ENCODE measurements at places on chromosomes 5 and 9.

GRCh38 chr9:110168486-110168885 is 39.5 kb downstream of the C9orf152 start:
- DNase-seq = no peak

DNA sequence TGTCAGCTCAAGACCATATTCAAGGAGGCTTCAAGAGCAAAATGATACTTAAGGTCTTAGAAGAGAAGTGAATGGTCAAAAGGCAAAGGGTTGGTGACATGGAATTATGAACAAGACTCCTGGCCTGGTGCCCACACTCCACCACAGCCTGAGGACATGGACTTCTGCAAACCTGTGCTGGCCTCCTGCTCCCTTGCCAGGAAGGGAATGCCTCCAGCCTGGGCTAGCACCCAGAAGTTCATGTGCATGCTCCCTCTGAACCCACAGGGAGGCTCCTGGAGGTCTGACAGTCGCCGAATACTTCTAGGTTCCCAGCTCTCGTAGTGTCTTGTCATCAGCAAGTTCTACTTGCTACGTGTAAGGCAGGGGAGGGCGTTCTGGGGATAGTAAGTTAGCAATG is 156.7 kb downstream of the FSTL4 start:
- DNase-seq = no peak

DNA sequence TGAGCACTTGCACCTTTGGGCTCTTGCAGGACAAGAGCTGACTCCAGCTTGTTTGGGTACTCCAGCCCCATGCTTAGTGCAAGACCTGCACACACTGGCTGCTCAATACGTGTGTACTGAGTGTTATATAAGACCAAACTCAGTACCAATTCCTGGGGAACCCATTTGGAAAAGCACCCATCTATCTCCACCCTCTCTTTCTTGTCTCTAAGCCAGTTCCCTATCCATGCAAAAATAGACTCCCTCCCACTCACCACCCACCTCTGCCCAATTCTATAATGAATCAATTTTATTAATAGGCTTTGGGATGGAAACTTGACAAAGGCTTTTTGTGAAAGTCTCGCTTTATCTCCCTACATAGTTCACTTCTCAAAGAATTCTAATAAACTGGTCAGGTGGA is 60.9 kb upstream of the CPLX2 start:
- DNase-seq = no peak

DNA sequence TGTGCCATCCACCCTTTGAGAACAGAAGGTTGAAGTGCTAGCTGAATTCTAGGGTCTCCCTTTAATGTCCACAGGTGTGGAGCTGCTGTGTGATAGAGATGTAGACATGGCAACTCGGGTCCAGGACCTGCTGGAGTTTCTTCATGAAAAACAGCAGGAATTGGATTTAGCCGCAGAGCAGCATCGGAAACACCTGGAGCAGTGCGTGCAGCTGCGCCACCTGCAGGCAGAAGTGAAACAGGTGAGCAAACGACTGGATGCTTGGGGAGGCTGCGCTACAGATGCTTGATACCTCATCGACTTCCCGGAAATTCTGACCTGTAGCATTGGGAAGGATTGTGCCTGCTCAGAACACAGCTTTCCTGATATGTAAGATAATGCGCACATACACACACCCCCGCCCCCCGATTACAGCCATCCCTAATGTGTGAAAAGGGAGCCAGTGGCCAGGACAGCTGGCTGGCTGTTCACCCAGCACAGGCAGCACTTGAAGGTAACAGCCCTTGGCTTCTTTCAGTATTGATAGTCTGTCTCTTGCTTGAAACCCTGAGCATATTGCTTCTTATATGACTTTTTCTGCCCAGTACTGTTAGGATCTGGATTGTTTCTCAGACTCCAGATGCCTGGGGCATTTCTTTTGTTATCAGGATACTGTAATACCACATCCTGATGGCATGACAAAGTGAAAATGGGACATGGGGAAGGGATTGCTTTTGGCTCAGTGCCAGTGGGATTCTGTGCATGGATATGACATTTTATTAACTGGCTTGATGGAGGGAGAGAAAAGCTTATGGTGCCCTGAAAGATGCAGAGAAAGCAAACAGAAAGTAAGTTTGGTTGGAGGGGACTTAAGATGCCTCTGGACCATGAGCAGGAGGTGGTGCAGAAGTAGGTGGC is 216.8 kb upstream of the OTULINL start:
- DNase-seq = no peak

DNA sequence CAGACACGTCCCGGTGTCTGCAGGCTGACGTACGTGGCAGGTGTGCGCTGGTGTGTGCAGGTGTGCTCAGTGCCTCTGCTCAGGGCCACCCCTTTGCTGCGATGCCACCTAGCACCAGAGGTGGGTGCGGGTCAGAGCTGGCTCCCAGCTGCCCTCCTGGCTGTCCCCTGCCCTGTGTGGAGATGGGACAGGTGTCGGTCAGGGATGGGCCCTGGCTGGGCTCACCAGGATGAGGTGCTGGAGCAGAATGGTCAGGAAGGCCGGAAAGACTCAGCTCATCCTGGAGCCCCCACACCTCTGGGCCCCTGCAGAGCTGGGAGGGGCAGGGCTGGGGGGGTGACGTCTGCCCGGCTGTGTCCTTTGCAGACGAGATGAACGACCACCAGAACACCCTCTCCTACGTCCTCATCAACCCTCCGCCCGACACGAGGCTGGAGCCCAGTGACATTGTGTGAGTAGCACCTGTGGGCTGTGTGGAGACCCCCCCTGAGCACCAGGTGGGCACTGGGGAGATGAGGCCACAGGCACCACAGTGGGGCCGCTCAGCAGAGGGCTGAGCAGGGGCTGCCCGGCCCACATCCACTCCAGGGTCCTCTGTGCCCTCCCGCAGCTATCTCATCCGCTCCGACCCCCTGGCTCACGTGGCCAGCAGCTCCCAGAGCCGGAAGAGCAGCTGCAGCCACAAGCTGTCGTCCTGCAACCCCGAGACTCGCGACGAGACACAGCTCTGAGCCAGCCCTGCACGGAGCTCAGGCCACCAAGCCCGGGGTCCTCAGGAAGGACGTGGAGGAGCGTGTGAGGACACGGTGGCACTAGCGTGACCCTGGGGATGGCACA is 89.7 kb downstream of the KCNT1 start:
- DNase-seq = no peak

DNA sequence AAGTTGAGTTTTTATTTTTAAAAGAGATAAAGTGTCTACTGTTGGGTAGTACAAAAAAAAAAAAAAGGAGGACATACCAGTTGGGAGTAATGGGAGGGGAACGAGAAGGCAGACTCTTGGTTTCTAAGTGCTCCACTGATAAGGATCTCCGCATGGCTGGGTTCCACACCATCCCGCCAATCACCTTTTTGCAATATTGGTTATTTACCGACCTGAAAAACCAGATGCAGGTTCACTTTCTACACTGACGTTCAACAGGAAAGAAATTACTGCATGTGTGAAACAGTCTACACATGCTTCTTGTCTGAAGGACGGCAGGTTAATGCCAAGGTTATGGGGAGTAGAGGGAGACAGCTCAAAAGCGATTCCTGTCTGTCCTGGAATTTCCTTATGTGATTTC is 75.5 kb downstream of the PTPN3 start:
- DNase-seq = no peak

DNA sequence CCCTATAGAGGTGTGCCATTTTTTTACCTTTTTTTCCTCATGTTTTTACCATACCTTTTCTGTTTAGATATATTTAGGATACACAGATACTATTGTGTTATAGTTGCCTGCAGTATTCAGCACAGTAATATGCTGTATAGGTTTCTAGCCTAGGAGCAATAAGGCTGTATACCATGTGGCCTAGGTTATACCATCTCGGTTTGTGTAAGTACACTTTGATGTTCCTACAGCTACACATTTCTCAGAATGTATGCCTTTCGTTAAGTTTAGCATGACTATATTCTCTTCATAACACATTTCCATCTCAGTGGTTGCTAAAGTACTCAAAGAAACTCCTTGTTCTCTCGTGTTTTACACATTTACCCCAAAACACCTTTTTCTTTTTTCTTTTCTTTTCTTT is 23.0 kb downstream of the UBE2D2 start:
- DNase-seq = no peak

- DNase-seq = no peak
Measured at GRCh38 chr9:99057665-99058625, 47.0 kb upstream of the TGFBR1 start.

- DNase-seq = no peak
Measured at GRCh38 chr5:169811680-169812079, 168.6 kb downstream of the INSYN2B start.

DNA sequence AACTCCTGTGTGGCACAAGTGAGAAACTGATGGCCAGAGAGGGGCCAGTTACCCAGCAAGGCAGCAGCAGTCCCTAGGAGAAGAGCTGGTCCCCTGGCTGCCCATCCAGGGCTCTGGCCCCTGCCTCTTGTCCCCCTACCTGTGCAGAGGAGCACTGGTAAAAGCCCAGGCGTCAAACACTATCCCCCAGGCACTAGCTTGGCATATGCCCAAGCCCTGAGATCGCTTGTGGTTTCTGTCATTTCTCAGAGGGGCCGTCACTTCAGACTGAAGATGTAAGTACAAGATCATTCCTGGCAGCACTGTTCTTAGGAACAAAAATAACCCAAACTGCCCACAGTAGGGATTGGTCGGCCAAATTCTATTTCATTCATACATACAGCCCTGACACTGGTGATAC is 53.9 kb downstream of the COL15A1 start:
- no peak for DNase-seq

GRCh38 chr5:137491121-137491520 is 8.0 kb downstream of the SPOCK1 start:
- DNase-seq = no peak

- no peak for DNase-seq
Measured at GRCh38 chr5:25025831-25026230, 381.1 kb upstream of the CDH10 start.

DNA sequence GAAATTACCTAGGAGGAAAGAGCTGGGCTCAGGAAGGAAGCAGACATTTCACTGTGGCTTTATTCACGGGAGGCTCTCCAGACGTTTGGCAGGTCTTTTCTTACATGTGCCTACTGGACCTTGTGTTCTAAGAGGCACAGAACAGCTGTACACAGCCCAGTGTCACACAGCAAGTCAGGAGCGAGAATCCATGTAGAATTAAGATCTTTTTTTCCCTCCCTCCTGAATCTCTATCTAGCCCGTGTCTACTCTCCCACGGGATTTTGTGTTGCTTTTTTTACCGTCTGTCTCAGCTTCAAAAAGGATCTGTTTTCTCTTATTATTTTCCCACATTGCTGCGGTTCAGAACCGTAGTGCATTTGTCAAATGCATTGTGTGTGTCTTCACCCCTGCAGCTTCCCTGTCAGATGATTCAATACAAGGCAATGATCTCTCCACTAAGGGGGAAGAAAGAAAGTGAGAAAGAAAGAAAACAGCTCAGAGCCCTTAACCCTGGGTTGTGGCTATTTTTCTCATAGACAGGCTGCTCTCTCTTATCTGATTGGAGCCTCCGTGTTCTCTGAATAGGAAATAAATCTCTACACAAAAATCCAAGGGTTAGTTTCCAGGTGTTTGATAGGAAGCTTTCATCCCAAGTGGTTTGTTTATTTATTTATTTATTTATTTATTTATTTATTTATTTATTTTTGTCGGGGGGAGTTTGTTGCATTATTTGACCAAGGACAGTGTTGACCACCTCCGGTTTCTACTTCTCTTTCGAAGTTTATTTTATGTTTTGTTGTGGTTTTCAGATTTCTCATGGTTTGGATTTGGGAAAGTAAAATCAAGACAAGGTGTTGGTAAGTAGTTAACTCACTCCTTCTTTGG is 191.0 kb downstream of the NTRK2 start:
- DNase-seq = no peak

Measured in neural crest cell (in vitro differentiated cells).